ENCODE measurements at places on chromosomes 5 and 9. TPM values are rescaled to one million over a fixed set of nuclear protein-coding genes. Genes with fewer than 3 reads are reported as not detected.

DNA sequence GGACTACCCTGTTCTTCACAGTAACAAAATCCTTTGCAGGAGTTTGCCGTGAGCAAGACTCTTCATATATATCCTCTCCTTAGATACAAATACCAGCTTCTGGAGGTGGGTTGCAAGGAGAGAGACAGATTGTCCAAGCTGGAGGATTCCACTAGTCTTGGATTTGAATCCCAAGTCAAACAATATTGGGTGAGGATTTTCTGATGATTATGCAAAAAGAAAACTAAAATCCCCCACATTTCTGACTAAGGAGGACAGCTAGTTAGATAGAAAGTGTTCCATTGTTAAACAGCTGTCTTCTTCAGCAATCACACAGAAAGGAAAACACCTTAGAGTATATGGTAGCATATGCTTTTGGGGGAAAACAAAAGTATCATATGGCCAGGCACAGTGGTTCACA, 54.2 kb downstream of the KLF4 start:
- DNase-seq: no peak

GRCh38 chr9:75891771-75892215, 1.3 kb downstream of the PCSK5 start:
- DNase-seq: no peak

- DNase-seq: no peak
Observed at GRCh38 chr5:180807654-180808414, 5.2 kb upstream of the MGAT1 start.

DNA sequence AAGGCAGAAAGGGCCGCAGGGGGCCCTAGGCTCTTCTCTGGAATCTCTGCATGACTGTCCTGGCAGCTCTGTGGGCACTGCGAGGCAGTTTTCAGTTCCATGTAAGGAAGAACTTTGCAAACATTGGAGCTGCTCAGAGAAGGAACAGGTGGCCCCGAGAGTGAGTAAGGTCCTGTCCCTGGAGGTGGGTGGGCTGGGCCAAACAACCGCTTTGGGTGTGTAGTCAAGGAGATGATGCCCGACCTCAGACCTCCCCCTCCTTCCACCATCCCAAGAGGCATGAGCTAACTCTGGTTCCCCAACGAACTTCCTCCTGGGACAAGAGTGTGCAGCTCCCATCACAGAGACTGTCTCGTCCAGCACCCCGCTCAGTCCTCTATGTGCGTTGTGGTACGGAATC, 20.5 kb downstream of the CSF1R start:
- DNase-seq: peak; percentile 58

The MOB3B gene
- total RNA-seq: not detected

DNA sequence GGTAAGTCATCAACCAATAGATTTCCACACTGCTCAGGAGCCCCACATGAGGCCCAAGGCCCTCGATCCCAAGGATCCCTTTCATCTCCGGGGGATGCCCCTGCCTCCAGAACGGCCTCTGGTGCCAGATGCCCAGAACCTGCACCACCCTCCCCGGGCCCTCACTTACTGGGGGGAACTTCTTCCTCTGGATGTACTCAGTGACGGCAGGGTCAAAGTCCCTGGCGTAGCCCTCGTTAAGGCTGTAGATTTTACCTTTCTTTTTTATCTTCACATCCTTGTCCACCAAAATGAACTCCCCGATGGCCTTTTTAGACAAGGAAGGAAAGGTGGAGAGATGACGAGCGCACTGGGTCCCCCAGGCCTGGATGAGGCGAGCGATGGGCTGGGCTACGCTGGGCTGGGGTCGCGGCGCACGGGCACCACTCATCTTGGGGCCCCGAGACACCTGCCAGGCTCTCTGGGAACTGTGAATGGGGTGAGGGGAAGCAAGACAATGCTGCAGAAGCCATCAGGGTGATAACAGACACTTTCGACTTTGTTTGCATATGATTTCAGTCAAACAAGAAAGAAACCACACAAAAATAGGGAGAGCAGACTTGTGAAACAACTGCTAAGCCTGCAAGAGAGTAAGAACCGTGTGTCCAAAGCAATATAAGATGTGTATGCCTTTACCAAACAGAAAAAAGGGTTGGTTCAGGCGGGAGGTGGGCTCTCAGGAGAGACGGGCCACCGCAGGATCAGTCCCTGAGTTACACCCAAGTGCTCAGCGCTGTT, 13.2 kb upstream of the FBP2 start:
- no peak for DNase-seq

GRCh38 chr5:158435161-158435616, 576.2 kb upstream of the CLINT1 start:
- no peak for DNase-seq

Data from HFFc6 (cell line).